NCI-H1417 treated with DMSO at 0.1 percent for 48 hours (cell line): ENCODE measurements at places on chromosomes 1 and 21.

- no peak for DNase-seq
These were observed 76.6 kb downstream of the GIPC2 start for GRCh38 chr1:78122389-78122788.

GRCh38 chr1:205248793-205249601, 21.3 kb downstream of the TMCC2 start:
- no peak for DNase-seq

DNA sequence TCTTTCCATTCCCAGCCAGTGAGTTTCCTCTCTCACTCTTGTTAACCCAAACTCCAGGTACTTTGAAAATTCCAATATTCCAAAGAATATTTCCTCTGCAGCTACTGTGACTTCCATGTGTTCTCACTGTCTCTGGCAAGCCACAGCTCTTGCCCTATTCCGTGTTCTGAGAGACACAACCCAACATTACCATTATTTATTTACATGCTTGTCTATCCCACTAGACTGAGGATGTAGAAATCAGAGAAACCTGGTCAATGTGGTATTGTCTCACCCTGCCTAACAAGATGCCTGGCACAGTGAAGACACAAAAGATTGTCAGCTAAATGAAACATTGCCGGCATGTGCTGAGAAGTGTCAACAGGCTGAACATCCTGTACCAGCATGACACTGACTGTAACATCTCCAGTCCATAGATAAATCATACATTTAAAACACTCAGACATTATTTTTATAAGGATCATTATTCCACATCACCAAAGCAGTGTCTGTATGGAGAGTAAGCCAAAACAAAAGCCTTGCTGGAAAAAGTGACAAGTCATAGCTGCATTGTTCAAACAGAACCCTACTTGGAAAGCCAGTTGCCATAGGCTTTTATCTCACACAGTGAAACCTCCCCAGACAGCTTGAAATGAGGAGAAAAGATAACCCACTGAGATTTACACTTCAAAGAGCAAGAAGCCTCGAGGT, 72.3 kb downstream of the SIPA1L2 start:
- DNase-seq, result no peak

DNA sequence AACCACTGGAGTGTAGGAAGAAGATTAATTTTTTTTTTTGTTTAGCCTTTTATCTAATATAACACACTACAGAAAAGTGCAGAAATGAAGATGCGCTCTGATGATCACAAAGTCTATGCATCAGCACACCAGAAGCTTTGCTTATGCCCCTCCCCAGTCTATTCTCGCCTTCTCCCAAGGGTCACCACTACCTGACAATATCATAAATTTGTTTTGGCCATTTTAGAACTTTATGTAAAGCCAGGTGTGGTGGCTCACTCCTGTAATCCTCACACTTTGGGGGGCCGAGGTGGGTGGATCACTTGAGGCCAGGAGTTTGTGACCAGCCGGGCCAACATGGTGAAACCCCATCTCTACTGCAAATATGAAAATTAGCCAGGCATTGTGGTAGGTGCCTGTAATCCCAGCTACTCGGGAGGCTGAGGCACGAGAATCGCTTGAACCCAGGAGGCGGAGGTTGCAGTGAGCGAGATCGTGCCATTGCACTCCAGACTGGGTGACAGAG, 231.3 kb downstream of the FOXD2 start:
- DNase-seq, result no peak

GRCh38 chr1:183484254-183484653, 12.0 kb downstream of the SMG7 start:
- no peak for DNase-seq

DNA sequence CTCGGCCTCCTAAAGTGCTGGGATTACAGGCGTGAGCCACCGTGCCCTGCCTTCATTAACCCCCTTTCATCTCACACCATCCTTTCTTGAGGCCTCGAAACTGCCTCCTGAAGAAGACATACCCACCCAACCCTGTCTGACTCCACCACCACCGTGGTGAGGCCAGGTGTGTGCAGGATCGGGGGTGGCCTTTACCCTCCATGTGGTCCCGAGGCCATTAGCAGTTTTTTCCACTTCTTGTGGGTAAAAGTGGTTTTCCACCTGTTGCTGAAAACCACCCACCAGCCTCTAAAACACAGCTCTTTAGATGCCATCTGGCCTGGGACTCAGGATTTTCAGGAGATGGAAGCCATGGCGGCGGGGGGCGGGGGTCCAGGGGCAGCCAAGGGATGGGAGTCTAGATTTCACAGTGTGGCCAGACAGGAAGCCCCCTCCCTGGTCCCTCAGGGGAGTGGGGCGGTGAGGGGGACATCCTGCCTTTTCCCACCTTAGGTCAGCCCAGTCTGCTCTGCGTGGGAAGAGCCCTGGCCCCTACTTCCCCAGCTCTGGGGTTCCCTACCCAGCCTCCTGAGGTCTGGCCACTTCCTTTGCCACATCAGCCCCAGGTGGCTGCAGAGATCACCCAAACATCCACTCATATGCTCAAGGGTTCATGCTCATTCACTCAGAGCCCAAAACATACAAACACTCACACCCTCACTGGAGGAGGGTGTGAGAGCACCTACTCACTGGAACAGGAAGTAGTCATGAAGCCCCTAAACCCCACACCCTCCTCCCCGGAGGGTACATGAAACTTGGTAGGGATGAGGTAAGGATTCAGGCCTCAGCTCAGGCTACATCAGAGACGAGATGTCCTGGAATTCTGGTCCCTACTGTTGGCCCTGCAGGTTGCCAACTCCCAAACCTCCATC, 2.3 kb downstream of the FGR start:
- DNase-seq, result no peak

- no peak for DNase-seq
These were observed 217.5 kb downstream of the LRRIQ3 start for GRCh38 chr1:73980324-73981040.

- DNase-seq, result no peak
These were observed 64.3 kb upstream of the VTCN1 start for GRCh38 chr1:117275055-117275454.

DNA sequence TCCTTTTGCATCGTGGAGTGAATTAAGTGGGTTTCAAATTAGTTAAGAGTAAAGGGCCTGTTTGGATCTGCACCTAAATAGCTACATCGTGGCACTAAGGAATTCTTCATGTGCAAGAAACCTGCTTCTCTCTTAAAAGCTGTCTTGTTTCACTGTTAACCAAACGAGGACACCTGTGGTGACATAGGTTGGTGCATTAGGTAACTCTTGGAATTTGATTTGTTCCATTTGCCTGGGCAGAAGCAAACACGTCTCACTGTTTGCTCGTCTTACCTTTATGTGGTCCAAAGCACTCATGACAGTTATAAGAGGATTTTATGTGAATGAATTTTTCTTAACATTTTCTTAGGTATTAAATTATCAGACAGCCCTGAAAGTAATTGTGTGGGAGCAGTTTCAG, 60.9 kb downstream of the PRDM2 start:
- no peak for DNase-seq

DNA sequence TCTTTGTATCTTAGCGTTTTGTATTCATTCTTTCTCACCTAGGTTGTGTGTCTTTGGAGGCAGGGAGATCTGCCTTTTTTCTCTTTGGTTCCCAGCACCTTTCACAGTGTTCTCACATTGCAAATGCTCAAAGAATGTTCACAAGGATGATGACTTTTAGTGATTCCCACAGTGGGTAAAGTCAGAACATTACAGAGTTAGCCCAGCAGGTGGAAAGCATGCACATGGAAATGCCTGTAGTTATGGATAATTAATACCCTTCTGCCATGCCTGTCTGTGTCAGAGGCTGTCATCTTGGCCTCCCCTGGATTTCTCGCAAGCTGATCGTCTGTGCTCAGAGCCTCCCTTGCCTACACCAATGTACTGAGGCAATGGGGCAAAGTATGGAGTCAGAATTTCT, 458.9 kb downstream of the LMO4 start:
- no peak for DNase-seq

DNA sequence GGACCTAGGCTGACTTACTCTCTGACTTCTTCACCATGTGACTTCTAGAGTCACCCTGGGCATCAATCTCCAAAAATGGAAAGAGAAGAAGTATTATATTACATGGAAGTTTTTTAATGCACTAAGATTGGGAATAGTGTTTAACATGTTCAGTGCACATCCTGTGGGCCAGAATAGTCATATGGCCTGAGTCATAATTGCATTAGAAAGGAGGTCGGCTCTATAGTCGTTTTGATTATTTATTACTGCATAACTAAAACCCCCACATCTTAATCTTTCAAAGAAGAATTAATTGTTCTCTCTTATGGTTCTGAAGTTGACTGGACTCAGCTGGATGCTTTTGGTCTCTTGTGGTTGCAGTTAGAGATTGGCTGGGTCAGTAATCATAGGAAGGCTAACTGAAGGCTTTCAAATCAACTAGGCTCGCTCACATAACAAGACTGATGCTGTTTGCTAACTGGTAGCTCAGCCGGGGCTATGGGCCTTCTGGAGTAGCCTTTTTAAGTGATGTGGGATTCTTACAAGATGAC, 810.6 kb upstream of the ADGRL4 start:
- no peak for DNase-seq

GRCh38 chr1:213724640-213725536, 262.9 kb upstream of the PROX1 start:
- DNase-seq, result no peak

GRCh38 chr1:222404710-222405109, 143.2 kb downstream of the HHIPL2 start:
- DNase-seq, result no peak

GRCh38 chr1:219465212-219466093, 147.5 kb downstream of the ZC3H11B start:
- no peak for DNase-seq

DNA sequence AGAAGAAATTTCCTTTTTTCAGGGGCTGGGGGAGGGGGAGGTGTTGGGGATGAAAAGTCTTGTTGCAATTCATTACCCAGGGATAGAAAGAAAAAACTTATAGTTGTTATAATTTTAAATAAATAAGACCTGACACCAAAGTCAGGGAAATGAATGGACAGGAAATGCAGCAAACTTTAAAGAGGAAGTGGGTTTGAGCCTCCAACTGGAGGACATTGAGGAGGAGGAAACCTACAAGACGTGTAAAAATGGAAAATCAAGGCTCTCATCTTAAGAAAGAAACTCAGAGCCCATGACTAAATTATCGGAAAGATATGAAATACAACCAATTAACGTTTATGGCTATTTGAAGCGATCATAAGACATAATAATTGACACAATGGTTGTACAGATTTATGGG, 54.4 kb downstream of the NIBAN1 start:
- DNase-seq, result no peak
